NCI-H1417 treated with DMSO at 0.1 percent for 48 hours (cell line): ENCODE measurements at places on chromosomes 5 and 9.

DNA sequence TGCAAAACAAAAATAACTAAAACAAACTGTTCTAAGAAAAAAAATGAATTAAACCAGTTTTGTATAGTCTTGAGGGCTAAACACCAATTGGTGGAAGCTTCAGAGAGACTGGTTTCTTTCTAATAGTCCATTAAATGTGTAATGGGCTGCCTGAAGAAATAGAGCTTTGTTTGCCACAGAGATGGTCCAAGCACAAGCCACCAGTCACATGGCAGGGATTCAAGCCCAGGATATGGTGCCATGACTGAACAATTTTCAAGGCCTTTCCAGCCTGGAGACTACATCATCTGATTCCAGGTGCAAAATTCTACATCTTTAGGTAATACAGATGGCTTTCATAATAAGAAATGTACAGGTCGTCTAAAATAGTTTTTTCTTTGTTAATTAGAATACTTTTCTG, 355.3 kb downstream of the NR2F1-AS1 start:
- no peak for DNase-seq

DNA sequence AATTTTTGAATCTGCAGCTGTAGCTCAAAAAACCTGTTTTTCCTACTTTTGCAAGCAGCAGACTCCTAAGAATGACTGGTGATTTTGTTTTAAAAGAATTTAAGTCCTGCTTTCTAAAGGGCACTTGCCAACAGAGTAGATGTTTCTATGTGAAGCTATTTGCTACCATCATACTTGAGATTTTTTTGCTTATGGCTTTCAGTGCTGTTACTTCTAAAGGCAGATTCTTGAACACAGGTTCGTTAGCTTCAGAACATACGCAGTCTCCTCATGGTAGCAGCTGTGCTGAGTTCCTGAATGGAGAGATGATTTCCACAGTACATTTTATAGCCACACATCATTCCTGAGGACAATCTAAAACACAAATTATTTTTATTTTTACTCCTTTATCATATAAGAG, 24.4 kb upstream of the ELL2 start:
- DNase-seq = no peak

- DNase-seq = no peak
These were observed 107.1 kb downstream of the CACNA1B start for GRCh38 chr9:137984520-137985257.

DNA sequence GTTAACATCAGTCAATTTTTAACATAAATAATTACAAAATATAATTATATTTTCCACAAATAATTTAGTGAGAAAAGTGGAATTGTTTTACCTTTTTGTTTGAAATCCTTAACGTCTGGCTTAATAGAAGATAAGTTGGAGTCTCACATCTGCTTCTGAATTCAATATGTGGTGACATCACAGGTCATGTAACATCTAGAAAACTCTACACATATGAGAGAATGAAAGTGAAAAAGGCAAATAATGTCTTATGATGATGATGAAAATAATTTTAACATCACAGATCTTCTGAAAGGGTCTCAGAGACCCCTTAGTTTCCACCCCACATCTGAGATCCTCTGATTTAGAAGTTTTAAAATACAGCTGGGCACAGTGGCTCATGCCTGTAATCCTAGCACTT, 81.5 kb downstream of the PRKACG start:
- no peak for DNase-seq

DNA sequence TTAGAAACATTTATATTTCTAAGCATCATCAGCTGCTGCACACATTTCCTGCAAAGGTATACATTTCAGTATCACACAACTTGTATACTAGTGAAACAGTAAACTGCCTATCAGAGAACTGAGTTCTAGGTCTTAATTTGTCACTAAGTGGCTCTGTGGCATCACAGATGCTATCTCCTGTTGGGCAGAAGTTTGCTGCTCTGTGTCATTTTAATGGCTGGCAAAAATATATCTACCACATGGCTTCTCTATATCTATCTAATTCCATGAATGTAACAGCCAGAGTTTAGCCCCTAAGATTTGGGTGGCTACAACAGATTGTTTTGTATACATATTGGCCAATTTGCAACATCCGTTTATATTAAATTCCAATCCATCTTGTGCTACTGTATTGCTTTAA, 1231.9 kb upstream of the C9orf72 start:
- DNase-seq = no peak

- DNase-seq = no peak
These were observed 86.3 kb upstream of the OTULINL start for GRCh38 chr5:14495301-14495700.

DNA sequence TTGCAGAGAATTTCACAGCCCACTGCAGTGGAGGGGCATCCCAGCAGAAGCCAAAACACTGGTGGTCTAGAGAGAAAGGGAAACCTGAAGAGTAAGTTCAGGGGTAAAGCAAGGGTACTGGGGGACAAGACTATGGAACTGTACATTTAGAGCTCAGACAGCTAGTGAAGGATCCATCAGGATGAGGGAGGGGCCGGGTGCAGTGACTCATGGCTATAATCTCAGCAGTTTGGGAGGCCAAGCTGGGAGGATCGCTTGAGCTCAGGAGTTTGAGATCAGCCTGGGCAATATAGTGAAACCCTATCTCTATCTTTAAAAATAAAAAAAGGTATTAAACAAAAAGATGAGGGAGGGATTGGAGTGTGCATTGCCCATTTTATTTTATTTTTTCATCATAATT, 7.8 kb upstream of the ANKH start:
- no peak for DNase-seq

GRCh38 chr9:28598408-28598807, 1025.1 kb upstream of the C9orf72 start:
- DNase-seq = no peak

GRCh38 chr5:35626108-35626507, 8.4 kb downstream of the SPEF2 start:
- no peak for DNase-seq

- DNase-seq = no peak
These were observed 15.1 kb downstream of the ADCY2 start for GRCh38 chr5:7410936-7411511.

DNA sequence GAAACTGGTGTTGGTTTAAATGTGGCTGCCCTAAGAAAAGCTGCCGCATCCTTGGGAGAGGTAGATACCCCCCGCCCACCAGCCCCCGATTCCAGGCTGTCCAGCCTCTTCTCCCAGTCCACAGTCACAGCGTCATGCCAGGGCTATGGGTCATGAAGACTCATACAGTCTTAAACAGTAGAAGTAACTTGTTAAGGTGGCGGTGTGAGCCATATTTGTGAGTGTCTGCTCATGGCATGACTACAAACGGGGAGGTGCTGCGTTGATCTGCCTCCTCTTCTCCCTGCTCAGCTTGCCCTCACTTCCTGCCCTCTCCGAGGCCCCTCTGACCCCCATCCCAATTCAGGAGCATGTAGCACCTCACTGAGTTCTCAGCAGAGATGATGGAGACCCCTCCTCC, 20.8 kb downstream of the FGD3 start:
- DNase-seq = no peak

GRCh38 chr9:129932303-129933151, 97.3 kb downstream of the USP20 start:
- DNase-seq = no peak

- DNase-seq = no peak
These were observed 10.4 kb downstream of the SMIM15 start for GRCh38 chr5:61151893-61152292.

- no peak for DNase-seq
These were observed 541.4 kb downstream of the CSNK1G3 start for GRCh38 chr5:124053340-124053739.

DNA sequence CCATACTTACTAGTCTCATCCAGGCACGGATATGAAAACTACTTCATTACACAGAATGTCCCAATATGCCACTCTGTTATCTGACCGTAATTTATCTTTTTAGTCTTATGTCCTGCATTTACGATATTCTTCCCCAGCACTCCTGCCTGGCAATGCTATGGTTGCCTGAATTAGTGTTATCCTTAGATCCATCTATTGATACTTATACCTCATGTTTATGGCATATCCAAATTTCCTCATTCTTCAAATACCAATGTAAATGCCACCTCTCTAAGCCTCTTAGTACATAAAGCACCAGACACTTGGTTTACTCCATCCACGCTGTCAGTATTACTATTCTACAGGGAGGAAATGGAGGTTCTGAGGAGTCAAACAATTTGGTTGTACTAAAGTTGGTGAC, 507.8 kb upstream of the NMUR2 start:
- DNase-seq = no peak

- DNase-seq = no peak
These were observed 1.6 kb upstream of the ZFP62 start for GRCh38 chr5:180862645-180863044.

DNA sequence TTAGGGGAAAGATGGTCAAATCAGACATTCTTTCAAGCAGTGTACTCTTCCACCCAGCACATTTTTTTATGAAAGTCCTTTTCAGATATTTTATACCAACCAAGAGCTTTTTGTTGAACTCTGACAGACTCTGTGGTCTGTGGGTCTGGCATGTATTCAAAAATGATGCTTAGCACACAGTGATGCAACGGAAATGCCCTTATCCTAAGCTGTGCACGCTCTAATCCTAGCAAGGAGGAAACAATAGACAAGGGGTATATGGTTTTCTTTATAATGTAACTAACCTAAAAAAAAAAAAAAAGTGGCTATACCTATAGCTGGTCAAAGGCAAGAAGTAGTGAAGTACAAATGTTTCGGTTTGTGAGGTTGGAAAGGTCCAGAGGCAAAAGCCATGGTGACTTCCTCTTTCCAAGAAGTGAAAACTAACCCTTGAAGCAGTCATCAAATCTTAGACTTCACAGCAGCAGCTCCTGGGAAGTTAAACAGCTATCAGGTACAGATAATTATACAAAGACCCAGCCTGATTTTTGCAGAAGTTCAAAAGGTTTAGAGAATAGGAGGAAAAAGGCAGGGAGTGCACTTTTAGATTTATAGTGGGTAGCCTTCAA, 82.5 kb downstream of the SEMA6A start:
- DNase-seq = no peak

DNA sequence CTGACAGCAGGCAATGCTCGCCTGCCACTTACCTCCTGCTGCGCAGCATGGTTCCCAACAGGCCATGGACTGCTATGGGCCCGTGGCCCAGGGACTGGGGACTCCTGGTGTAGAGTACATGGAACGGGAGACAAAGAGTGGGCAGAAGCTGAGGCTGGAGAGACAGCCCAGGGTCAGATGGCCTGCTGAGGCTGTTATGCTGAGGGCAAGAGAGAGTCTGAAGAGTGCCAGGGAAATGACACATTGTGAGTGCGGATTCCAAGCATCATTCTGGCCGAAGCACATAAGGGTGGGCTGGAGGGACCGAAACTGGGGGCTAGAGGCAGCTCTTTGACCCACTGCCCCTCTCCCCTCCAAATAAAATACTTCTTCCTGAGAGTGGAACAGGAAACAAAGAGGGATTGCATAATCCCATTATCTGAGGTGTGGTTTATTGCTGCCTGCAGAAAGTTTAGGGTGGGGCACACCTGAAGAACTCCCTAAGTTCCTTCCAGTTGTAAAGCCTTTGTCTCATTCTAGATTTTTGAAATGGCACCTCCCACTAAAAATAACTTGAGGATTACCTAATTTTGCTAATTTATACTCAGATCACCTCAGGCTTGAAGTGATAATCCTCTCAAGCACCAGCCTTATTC, 158.1 kb downstream of the ATP10B start:
- no peak for DNase-seq

DNA sequence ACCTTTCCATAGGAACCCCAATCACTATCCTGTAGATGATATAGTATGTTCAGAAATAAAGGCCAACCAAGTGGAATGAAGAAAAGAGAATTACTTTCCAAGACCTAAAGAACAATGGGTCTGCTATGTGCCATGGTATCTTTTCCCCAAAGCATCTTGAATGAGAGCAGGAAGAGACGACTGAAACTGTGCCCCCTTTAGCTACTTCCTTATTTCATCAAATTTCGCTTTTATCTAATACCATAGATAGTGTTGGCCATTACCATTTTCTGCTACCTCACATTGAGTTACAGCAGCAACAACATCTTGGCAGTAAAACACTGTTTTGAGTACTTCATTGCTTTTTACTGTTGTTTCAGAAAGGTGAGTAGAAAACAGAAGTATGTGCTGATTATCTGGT, 266.6 kb downstream of the CD180 start:
- DNase-seq = no peak

DNA sequence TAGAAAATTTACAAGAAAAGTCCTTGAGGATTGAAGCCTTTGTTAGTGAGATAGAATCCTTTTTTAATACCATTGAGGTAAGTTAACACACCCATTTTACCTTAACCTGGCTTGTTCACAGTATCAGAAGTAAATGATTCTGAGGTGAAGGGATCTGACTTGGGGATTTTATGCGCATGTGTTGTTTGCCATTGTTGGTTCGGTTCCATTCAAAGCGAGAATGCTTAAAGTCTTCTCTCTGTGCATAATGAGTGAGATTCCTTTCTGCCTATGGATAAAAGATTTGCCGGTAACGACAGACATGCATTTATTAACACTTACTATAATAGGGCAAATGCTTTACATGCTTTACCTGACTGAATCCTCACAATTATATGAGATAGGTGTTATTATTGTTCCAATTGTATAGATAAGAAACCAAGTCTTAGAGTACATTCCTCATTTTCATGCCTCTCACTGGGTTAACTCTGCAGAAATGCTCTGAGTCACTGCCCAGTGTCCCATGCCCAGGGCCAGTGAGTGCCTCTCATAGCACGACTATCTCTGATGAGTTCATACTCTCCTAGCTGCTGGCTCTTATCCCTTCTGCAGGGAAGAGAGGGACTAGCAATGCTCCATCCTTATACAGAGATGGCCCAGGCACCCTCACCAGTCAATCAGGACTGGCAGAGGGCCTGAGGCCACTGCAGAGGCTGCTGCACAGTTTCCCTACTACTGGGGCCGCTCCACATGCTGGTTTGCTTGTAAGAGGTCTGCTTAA, 54.4 kb downstream of the CMYA5 start:
- DNase-seq = no peak
